CD4-positive, alpha-beta T cell treated with Interleukin-10 for 1 hour (primary cell): ENCODE measurements at places on chromosomes 6 and 20.

DNA sequence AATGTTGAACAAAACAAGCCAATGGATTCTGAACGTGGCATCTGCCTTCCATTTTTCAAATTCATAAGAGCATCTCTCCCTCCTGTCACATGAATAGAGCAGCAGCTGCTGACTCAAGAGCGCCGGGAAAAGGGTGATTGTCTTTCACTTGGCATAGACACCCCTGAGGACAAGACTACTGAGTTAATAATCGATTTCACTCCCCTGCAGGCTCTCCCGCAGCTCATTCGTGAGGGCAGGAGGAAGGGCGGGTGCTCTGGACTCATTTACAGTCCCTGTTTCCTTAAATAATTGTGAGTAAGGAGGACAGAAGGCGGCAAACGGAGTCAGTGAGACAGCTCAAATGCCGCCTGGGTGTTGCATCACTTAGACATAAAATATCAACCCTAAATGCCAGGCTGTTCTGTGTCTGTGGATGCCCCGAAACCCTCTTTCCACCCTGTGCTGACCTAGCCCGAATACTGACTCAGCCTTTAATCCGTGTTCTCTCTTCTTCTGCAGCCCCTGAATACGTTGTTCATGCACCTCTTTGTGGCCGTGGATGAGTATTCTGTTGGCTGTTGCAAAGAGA lies 21.6 kb downstream of the CFAP61 start:
- DNase-seq = no peak

GRCh38 chr20:7935027-7935551 lies 5.2 kb downstream of the HAO1 start:
- DNase-seq = no peak

- no peak for DNase-seq
Measured at GRCh38 chr6:14966096-14966905, 279.6 kb upstream of the JARID2 start.

DNA sequence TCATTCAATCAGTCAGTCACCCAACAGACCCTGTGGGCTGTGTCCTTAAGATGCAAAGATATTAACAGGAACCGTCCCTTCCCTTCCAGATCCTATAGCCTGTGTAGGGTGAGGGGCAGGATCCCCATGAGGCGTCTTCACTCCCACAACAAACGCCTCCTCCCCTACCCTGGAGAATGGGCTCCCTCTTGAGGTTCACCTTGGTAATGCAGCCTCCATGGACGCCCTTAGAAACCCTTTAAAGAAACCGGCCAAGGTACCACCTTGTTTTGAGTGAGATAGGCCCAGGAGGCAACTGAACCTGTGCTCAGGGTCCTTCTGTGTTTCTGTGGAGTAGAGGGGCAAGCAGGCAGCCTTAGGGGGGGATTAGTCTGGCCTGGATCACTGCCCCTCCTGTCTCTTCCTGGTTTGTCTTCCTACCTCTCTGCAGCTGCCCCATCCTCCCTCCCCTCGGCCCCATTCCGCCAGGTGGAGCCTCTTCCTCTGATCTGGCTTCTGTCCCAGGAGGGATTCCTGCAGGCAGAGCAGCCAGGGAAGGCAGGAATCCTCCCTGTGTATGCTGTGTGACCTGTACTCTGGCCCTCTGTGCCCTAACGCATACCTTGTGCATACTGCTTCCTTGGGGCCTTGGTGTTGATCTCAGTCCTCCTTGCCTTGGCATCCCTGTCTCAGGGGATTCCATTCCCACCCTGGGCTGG lies 6.6 kb upstream of the GUCA1A start:
- DNase-seq = peak; percentile 79

DNA sequence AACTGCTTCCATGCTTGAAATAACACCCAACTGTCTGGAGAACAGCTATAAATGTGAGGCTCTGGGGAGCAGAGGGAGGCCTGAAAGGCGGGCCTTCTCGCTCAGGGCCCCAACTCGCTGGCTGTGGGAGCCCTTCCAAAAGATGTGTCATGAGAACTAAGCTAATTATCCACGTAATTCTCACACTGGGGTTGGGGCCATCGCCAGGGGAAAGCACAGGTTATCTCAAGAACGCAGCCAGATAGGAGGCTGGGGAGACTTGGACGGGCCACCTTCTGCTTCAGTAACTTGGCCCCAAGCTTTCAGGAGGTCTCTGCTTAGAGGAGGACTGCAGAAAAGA lies 1.6 kb downstream of the PXDC1 start:
- DNase-seq = no peak

DNA sequence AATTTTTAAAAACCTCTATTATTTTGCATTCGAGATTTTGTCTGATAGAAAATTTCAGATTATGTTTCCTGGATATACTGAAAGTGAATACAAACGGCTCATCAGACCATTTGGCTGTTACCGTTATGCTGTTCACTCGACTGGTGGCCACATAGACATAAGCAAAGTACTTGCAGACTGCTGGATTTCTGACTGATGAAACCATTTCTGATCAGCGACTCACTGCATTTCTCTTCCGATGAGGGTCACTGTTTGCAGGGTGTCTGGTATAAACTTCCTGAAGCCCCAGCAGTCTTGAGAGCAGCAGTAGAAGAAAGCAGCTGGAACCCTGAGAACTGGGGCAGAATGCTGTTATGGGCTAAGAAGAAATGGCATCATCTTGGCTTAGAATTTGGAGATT lies 17.7 kb downstream of the SNX9 start:
- DNase-seq = no peak

DNA sequence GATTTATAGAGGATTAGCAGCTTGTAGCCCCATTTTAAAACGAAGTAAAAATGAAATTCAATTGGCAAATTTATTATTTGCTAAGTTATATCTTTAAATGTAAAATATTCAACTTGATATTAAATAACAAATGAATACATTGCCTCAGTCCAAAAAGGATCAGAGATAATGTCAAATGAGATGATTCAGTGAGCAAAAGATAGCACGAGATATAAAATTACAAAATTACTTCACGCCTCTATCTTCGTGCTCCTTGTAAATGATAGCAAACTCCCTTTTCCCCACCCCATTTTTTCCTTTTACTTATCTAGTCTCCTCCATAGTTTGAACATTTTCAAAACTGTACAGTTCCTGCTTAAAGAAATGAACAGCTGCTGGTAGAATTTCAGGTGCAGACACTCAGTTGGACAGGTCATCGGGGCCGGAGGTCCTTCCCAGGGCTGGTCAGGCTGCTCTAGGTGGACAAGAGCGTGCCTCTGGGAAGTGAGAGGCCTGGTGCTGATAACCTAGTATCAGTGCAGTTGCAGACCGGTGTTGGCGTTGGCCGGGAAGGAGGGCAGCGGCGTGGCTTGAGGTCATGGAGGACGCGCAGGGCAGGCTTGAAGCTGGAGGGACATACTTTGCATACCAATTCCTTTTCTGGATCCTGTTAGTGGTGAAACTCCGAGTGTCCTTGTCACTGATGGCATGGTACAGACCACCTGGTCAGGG lies 83.9 kb downstream of the CDC5L start:
- DNase-seq = no peak

DNA sequence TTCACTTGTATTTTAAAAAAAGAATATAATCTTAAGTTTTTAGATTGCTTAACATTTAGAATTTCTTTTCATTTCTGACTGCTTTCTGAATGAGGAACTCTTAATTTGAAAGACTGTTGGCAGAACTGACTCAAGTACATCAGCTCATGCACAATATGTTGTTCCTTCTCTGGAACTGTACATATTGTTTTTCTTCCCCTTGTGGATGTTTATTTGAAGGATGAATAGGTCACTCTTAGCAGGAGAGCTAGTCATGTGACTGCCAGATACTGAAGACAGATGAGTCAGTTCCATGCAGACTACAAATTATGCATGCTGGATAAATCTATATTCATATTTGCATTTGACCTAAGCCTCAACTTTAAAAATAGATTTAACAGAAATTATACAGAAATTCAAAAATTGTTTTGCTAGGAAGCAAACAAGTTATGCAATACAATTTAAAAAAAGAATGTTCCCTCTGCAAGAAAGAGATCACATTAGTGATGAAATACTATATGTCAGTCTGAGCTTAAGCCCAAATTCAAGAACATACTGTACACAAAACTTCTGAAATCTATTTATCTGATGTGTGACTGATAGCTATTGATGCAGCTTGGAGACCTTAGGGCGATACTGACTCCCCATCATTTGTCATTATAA lies 1274.9 kb upstream of the GJE1 start:
- DNase-seq = no peak

- peak; percentile 92 for DNase-seq
Measured at GRCh38 chr20:33554914-33555420, 65.1 kb downstream of the CBFA2T2 start.

DNA sequence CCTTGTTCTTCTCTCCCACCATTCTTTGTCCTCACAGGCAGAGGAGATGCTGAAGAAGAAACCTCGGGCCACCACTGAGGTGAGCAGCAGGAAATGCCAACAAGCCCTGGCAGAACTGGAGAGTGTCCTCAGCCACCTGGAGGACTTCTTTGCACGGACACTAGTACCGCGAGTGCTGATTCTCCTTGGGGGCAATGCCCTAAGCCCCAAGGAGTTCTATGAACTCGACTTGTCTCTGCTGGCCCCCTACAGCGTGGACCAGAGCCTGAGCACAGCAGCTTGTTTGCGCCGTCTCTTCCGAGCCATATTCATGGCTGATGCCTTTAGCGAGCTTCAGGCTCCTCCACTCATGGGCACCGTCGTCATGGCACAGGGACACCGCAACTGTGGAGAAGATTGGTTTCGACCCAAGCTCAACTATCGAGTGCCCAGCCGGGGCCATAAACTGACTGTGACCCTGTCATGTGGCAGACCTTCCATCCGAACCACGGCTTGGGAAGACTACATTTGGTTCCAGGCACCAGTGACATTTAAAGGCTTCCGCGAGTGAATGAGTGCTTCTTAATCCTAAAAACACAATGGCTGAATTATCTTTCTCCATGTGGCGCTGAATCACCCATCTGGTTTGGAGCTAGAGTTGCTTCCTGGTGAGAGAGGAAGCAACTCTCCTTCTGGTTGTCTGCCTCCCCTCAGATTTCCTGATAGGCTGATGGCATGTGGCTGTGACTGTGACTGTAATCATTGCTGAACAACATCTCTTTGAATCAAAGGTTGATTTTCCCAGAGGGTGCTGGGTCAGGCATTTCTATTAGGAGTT lies 4.6 kb downstream of the MAD2L1BP start:
- no peak for DNase-seq

GRCh38 chr6:129785756-129786135 lies 75.4 kb downstream of the TMEM244 start:
- no peak for DNase-seq

DNA sequence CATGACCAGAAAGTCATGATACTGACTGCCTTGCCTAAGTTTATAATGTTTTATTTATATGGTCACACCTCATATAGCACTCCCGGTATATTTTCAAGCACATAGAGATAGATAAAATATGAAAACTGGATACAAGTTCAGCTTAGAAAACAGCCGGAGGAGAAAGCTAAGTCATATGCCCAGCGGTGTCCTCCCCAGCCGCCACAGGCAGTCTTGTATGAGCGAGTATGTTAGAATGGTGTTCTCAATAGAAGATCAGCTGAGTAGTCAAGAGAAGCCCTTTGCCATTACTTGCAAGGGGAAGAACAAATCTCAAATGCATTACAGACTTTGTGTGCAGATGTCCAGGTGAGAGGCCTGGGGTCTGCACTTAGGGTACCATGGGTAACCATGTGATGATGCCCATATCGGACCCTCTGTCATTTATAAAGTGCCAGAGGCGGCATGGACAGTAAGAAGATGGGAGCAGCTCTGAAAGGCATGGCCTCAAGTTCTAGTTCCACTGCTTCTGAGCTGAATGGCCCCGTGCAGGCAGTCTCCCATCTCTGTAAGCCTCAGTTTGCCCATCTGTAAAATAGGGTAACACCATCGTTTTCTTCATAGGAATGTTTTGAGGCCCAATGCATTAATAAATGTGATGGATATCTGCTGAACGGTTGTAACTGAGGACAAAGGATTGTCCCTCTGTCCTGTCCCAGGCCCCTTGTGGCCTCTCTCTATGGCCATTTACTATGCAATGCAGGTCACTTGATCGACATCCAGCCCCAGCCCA lies 195.7 kb upstream of the SNX9 start:
- DNase-seq = no peak

DNA sequence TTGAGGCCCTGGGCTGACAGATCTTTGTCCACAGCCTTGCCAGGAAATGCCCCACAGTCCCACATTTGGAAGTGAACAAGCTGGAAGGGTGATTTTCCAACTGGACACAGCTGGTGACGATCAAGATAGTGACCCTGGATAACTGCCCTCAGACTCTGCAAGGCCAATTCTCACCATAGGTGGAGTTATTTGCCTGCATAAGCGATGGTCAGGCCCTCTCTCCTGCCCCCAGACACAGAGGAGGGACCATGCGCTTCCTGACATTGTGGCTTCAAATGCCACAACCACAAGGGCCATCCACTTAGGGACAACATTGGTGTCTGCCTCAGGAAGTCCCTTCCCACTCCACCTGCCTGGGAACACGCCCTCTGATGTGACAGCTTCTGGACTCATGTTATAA lies 96.0 kb downstream of the JPH2 start:
- no peak for DNase-seq

GRCh38 chr6:47308552-47309290 lies 984 bp downstream of the TNFRSF21 start:
- no peak for DNase-seq

GRCh38 chr20:11734431-11734830 lies 183.3 kb upstream of the BTBD3 start:
- no peak for DNase-seq

- DNase-seq = no peak
Measured at GRCh38 chr20:62961310-62961783, 8.8 kb downstream of the SLC17A9 start.

- no peak for DNase-seq
Measured at GRCh38 chr6:56513631-56514030, 129.1 kb downstream of the DST start.

- DNase-seq = no peak
Measured at GRCh38 chr6:43127877-43128276, 43.2 kb upstream of the SRF start.

- peak; percentile 23 for DNase-seq
Measured at GRCh38 chr6:44667668-44668390, 280.3 kb downstream of the CDC5L start.

- DNase-seq = no peak
Measured at GRCh38 chr20:61965606-61966491, 99.8 kb downstream of the TAF4 start.

GRCh38 chr20:52676283-52676995 lies 295.7 kb upstream of the TSHZ2 start:
- DNase-seq = no peak

- DNase-seq = no peak
Measured at GRCh38 chr20:1935696-1936366, 40.6 kb downstream of the SIRPA start.

GRCh38 chr20:38751360-38751976 lies 3.2 kb downstream of the ACTR5 start:
- DNase-seq = peak; percentile 63

DNA sequence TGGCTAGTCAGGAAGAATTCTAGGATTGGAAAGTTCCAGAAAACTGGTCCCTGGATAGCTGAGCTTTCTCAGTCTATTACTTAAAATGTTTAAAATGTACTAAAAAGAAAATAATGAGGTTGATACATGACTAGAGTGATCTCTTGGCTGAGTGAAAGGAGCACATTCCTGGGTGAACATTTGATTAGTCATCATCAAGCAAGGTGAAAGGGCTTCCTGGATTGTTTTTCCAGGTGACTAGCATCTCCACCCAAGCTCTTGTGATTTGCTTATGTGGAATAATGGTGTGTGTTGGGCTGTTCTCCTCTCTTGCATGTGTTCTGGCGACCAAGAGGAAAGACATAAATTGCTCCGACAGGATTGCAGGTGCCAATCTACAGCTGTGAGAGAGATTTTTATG lies 42.9 kb downstream of the PKIB start:
- no peak for DNase-seq

GRCh38 chr20:35991142-35991771 lies 22.9 kb downstream of the CNBD2 start:
- no peak for DNase-seq
